Effector memory CD8-positive, alpha-beta T cell (primary cell): ENCODE measurements at places on chromosomes 6 and 20.

DNA sequence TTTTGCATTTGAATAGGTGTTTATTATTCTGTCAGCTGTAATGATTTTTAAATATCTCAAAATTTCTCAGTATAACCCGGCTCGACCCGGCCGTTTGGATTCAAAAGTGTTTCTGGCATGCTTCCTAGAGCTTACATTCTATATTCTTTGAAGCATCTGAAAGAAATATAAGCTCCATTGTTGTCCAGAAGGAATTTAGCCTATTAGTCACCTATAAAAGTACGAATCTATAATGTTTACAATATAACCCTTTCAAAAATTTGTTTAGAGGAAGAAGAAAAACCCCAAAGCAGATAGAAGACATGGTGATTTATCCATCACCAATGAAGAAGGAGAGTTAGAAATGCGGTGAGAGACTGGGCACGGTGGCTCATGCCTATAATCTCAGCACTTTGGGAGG is 22.3 kb upstream of the HECA start:
- no peak for DNase-seq

GRCh38 chr6:44304282-44305199 is 8.6 kb downstream of the AARS2 start:
- DNase-seq: peak; percentile 37

- DNase-seq: no peak
Observed at GRCh38 chr6:73901311-73901710, 205.3 kb downstream of the CD109 start.

DNA sequence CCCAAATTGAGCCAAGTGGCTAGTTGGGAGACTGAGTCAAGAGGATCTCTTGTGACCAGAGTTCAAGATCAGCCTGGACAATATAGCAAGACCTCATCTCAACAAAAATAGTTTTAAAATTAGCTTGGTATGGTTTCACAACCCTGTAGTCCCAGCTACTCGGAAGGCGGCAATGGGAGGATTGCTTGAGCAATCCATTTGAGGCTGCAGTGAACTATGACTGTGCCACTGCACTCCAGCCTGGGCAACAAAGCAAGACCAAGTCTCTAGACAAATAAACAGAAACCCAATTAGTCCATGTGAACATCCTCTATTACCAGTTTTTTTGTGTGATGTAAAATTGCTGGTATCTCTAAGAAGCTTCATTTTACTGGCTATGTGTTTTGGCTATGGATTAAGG is 106.2 kb downstream of the TULP4 start:
- no peak for DNase-seq

GRCh38 chr20:8355453-8355852 is 223.4 kb downstream of the PLCB1 start:
- DNase-seq: no peak

- no peak for DNase-seq
Observed at GRCh38 chr20:3183896-3184612, 10.7 kb upstream of the LZTS3 start.

DNA sequence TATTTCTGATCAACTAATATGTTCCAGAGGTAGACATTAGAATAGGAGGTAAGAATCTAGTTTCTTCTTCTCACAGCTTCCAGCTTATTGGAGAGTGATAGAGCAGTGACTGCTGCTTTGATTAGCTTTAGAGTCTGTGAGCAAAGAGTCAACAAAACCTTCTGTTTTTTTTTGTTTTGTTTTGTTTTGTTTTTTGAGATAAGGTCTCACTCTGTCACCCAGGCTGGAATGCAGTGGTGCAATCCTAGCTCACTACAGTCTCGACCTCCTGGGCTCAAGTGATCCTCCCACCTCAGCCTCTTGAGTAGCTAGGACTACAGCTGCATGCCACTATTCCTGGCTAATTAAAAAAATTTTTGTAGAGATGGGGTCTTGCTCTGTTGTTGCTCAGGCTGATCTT is 39.3 kb downstream of the TSBP1 start:
- DNase-seq: no peak

DNA sequence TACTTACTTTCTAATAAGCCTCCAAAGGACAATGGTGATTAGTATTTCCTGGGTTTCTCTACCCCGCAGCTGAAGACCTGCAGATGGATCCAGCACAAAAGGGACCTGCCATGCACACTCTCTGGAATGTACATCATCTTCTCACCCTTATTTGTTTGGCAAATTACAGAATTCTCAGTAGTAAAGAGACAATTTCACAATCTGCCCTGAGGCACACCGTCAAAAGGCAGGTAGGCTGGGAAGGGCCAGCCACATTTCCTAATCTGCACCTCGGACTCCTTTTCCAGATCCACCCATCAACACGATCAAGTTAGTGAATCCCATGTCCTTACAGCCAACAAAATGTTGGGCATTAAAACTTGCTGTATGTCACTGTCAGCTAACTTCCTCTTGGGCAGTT is 4.9 kb downstream of the OVOL2 start:
- no peak for DNase-seq

DNA sequence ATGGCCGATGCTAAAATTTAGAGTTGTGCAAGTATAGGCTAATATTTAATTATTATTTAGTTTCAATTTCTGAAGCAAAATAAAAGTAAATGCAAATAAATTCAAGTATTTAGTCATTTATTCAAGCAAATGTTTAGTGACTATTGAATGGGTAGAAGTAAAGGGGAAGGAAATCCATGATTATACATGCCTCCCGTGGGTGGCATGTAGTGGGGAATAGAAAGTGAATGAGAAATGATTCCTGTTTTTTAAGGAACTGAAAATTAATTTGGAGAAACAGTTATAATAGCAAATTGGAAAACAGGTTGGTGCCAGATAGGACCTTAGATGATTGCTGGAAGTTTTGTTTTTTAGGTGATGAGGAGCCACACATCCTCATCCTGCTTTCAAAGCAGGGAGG is 35.4 kb downstream of the FAM229B start:
- DNase-seq: no peak

GRCh38 chr20:362271-363254 is 15.7 kb downstream of the NRSN2 start:
- DNase-seq: no peak

GRCh38 chr20:9660236-9660868 is 146.0 kb downstream of the LAMP5 start:
- DNase-seq: no peak

DNA sequence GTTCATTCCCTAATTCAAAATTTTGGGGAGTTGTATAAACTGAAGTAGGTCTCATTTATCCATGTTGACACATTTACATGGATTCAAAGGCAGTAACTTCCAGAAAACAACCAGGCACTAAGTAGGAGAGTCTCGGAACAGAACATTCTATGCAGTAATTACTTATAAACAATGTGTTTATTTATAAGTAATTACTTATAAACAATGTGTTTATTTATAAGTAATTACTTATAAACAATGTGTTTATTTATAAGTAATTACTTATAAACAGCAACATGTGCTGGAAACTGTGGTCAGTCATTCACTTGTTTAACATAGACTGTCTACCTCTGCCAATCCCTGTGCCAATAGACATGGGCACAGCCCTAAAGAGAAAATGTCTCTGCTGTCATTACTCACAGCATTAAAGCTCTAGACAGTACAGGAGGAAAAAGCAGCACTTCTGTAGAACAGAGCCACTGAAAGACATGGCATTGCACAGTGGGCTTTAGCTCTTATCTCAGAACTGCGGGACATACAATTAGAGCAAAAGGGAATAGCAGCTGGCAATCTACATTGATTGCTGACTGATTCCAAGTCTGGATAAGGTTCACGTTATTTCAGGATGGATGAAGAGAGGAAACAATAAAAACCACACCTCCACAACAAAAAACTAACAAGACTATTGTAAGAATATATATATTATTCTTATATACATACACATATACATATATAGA is 188.2 kb downstream of the WDR27 start:
- DNase-seq: no peak

GRCh38 chr20:4613184-4613583 is 108.5 kb upstream of the PRND start:
- DNase-seq: no peak

DNA sequence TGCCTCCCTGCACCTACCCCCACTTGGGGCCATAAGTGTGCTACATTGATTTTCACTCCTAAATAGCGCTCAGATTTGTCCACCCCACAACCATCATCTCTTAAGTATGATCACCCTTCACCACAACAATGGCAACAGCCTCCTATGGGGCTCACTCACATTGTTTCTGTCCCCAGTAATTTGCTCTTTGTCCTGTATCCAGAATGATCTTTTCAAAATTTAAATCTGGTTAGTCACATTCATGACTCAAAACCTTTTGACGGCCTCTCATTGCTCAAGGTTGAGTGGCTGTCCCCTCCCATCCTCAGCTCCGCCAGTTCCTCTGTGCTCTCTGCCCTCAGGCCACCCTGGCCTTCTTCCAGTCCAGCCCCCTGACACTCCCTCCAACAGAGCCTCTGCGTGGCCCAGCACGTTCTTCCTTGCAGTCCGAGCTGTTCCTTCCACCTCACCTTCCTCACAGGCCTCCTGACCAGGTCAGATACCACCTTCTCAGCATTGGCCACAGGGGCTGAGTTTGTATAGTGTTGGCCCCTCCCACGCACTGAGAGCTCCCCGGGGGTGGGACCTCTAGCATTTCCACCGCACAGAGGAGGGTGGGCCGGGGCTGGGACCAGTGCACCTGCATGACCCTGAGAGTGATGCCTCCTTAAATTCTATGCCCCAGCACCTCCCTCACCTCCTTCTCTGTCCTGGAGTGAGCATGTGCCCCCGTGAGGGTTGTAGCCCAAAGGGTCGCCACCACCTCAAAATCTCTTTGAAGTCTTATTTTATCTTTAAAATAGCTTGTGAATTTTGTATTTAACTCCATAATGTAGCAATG is 2.4 kb upstream of the PPP1R3G start:
- DNase-seq: no peak

DNA sequence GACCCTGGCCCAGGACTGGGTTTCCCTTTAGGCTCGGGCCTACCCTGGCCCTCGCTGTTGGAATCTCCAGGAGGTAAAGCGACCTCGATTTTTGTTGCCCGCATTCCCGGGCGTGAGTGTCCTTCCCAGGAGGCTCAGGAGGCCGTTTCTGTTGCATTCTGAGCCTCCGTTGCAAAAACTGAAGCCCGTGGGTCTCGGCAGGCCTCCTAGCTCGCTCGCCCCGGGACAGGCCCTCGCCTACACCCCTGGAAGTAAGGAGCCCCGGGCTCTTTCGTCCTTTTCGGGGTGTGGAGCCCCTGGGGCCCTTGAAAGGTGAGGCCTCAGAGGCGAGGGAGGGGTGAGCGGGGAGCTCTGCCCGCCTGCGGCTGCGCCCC is 2.3 kb downstream of the NR2E1 start:
- DNase-seq: no peak

DNA sequence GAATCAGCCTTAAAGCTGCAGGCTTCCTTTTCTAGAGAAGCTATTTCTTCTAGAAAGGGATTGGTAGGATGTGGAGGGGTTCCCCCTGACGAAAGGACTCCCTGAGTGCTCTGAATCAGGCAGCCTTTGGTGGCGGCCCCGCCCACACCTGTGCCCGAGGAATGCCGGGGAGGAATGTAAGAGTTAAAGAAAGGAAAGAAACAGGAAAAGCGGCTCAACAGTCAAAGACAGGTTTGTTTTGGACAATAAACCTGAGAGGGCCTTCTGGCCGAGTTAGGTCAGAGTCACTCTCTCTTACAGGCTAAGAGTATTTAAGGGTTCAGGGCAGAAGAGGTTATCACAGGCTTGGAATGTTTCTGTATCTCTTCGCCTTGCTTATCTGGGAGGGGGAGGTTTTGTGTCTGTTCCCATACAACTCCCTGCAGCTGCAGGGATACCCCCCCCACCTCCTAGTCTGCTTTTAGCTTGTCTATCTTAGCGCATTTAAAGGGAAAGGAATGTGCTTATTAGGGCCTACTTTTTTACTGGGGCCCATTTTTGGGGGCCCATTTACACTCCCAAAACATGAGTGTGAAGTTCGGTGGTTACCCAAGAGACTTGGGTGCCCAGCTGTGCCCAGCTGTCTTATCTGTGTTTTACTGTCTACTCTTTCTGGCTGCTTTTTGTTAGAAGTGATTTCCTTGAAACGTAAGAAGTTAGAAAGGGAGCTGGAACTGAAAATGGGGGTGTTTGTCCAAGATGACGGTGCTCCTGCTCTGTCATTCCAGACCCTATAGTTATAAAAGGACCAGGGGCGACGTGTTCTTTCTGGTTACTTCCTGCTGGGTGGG is 32.8 kb downstream of the DYNLT1 start:
- DNase-seq: no peak

DNA sequence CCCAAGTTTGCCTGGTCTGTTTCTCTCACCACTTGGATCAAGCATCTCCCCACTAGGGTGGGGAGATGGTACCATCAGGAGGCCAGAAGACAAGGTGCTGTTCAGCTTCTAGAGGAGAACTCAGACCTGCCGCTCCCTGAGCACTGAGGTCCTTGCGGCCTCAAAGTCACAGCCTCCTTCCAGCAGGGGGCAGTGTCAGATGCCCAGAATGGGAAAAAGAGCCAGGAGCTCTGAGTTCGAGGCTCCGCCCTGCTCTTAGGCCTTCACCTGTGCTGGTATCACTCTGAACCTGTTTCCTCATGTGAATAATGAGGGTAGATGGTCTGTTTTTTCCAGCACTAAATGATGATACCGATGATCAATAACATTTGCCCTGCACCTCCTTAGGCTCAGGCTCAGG is 68.7 kb downstream of the TOX2 start:
- no peak for DNase-seq

- DNase-seq: no peak
Observed at GRCh38 chr20:45545754-45546453, 1.3 kb downstream of the EPPIN start.

- DNase-seq: no peak
Observed at GRCh38 chr6:104766595-104766994, 93.1 kb downstream of the HACE1 start.

- no peak for DNase-seq
Observed at GRCh38 chr6:107399935-107400334, 59.4 kb downstream of the PDSS2 start.

DNA sequence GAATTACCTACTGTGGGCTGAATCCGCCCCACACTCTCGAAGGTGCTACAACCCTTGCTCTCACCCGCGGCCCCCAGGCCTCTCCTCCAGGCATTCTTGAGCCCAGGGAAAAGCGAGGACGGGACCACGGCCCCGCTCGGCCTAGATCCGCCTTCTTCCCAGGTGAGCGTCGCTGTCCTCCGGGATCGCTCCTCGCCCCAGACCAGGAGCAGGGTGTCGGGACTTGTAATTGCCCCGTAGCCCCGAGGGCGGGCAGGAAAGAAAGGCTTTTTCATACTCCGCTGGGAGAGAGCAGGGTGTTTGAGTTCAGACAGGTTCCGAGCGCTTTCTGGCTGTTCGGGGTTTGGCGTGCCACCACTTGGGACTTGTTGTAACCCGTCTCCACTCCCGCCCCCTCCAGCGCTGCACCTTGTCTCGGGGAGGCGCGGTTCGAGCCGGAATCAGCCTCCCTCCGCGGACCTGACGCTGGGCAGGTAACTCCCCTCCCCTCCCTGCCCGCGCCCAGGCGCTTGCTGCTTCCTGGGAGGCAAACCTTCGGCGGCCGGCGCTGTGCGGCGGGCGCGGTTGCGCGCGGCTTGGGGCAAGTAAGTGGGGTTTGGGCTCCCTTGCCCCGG is at the start of gene FAM83B:
TSS of gene FAM83B (plus strand) at position 529 of the 614 bp plus-strand sequence. CDS start 23,476 bp downstream, outside the sequence.
- no peak for DNase-seq

DNA sequence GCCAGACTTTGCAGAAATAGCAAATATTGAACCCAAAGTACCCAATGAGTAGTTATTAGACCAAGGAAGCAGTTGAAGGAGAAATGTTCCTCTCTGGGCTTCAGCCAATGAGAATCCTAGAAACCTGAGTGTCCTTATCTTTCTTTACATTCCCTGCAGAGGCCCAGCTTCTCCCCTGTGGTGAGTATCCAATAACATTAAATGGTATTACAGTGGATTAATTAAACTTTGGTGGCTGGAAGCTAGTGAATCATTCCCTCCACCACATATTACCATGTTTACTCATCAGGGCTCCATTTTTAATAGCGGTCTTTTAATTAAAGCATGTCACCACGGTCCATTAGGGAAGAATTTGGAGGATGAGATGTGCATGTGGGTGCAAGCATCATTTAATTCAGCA is 74.0 kb downstream of the UNC5CL start:
- DNase-seq: no peak
